ENCODE measurements at places on chromosomes 4 and X.

GRCh38 chr4:16636912-16637630 is 261.4 kb downstream of the LDB2 start:
- DNase-seq: no peak

GRCh38 chr4:22625311-22625710 is 67.4 kb upstream of the GBA3 start:
- no peak for DNase-seq

- peak; percentile 55 for DNase-seq
Measured at GRCh38 chrX:7586126-7586525, 256.8 kb upstream of the VCX start.

DNA sequence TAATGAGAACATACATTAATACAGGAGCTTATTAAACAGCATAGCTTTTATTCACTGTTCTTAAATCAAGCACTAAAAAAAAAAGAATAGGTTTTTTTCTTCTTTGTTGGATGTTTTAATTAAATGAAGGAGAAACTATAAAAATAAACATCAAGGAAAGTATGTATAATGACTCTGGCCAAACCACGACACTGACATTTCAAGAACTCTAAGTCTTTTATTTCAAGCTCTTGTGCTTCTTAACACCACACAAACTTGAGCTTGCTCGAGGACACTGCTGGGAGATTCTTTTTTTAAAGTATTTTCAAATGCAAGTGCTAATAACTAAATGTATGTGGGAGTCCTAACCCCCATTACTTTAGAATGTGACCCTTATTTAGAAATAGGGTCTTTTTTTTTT is 204.9 kb upstream of the PPARGC1A start:
- DNase-seq: no peak

GRCh38 chr4:179530958-179531357 is 2088.7 kb upstream of the AGA start:
- DNase-seq: no peak

DNA sequence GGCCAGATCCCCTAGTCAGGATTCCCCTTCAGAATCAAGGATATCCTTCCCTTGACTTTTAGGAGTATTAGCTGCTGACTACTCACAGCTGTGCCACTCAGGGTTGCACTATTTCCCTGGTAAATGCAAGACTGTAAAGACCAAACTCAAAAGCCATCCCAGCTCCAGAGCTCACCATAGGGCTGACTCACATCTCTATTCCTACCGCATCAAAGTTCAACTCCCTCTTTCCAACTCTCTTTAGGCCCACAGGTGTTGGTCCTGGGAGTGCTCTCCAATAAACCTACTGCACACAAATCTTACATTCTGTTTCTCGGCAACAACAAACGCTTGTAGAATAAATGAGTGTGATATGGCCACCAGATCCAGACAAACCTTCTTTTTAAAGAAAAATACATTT is 109.6 kb downstream of the PPP3CA start:
- DNase-seq: no peak

DNA sequence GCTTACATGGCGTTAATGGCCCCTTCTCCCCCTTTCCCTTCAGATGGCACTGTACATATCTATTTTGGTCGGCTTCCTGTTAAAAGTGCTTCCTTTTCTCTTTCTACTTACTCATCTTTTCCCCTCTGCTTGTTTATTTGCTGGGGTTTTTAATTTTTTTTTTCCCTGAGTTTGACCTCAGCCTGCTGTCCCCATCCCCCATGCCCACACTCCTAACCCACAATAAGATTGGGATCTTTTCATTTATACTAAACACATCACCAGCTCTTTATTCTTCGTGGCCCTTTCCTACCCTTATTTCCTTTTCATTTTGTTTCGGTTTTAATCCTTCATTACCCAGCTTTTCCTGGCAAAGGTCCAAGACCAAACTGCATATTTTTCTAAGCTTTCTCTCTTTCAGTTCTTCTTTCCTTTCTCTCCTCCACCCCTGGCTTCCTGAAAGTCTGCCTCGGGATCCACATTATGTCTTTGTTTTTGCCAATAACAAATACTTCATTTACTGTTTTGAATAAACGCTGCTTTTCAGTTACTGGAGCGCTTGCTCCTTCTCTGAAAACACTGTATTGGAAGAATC is 152.0 kb upstream of the USP9X start:
- DNase-seq: no peak

- no peak for DNase-seq
Measured at GRCh38 chr4:48071191-48071590, 54.6 kb downstream of the NIPAL1 start.

DNA sequence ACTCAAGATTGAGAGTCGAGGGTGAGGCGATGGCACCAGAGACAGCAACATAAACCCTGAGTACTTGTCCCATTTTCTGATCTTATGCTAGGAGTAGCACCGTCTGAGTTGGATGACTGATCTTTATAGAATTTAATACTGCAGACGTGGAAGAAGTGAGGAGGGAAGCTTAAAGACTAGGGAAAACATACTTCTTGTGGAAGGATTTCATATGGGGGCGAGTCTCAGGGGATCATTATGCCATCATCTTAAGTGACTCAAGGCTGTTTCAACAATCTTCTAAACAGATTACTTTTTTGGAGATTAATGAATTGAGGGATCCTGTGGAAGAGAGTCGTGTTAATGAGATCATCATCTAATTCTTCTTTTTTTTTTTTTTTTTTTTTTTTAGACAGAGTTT is 17.2 kb upstream of the FAT1 start:
- no peak for DNase-seq

DNA sequence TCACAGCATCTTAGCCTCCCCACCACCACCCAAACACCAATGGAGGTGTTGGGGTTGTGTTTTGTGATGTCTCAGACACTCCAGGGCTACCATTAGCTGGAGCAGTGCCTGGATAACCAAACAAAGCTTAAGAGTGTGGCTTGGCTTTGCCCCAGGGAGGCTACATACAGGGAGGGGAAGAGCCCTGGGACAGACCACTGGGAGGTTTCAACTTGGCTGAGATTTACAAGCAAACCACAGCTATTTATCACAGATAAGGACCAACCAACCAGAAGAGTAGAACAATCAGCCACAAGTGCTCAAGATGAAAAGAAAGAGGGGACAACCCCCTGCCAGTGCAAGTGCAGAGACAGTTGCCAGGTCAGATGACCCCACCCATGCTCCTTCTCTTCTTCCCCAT is 24.1 kb downstream of the SOX3 start:
- no peak for DNase-seq

- no peak for DNase-seq
Measured at GRCh38 chr4:26746802-26747213, 113.8 kb upstream of the STIM2 start.

DNA sequence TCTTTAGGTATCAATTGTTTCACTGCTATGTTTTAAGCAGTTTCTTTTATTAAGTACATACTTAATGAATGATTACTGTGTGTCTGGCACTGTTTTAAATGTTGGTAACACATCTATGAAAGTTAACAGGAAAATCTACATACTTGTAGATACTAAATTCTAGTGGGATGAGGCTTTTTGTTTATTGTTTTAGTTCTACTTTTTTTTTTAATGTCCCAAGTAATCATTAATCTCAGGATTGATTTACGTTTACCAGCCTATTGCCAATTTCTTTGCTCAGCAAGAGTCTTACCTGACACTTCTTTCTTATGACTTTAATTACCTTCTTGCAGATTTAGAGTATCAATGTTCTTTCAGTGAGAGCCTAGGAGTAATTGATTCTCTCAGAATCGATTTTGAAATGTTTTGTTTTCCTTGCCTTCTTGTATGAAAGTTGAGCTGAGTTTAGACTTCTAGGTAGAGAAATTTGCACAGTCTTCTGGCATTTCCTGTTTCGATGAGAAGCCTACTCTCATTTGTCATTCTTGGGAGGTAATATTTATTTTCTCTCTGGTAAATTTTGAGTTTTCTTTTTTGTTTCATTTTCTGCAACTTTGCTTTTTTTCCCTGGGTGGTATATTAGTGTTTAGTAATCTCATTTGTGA is 235.2 kb upstream of the ANKRD50 start:
- DNase-seq: no peak

- no peak for DNase-seq
Measured at GRCh38 chr4:151688003-151688784, 72.6 kb downstream of the GATB start.

GRCh38 chr4:38075370-38076152 is 115.4 kb downstream of the PTTG2 start:
- DNase-seq: peak; percentile 99

- no peak for DNase-seq
Measured at GRCh38 chr4:68257719-68258118, 12.2 kb upstream of the TMPRSS11B start.

GRCh38 chrX:154458954-154459778 is 1.1 kb downstream of the PLXNA3 start:
- peak; percentile 52 for DNase-seq

DNA sequence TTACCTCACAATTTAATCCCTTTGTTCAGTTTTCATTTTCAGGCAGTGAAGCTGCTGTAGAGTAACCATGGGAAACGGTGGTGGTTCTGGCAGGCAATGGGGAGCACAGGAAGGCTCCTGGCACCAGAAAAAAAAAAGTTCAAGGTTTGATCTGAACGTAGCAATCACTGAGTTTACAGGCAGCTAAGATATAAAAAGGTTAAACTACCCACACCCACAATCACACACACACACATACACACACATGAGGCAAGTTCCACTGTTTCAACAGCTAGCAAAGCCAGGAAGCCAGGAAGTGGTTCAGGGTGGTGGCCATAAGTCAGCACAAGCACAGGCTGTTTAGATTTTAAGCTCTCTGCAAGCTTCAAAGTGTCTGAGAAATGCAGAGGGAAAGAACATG is at the start of gene SULT1B1:
Gene SULT1B1 (minus strand): TSS at position 166 of the 400 bp plus-strand sequence. CDS start 5,403 bp downstream, outside the sequence.
- peak; percentile 27 for DNase-seq

DNA sequence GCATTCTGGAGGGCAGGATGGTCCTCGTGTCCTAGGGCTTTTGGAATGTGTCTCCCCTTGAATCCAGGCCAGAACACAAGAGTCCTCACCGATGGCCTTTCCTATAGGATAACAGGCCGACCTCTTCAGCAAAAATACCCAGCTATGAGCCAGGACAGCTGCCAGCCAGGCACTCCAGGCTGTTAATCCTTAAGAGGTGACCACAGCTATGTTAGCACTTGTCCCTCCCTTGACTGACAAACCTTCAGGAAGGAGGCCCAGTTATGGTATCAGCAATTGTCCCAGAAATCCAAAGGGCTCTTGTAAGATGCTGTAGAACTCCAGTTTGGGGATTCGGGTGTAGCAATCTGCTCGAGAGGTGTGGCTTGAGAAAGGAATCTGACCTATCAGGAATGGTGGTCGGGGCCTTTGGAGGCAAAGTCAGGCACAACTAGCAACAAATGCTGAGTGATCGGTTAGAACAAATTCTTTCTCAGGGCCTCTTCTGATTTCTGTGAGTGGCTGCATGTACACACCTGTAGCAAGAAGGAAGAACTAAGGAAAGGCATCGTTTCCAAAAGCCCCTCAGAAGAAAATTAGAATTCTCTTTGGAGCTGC is 54.6 kb downstream of the PTCHD1 start:
- DNase-seq: no peak

GRCh38 chrX:36978886-36979285 is 29.3 kb upstream of the FAM47C start:
- no peak for DNase-seq

- no peak for DNase-seq
Measured at GRCh38 chr4:97073194-97073593, 1070.1 kb downstream of the STPG2 start.

DNA sequence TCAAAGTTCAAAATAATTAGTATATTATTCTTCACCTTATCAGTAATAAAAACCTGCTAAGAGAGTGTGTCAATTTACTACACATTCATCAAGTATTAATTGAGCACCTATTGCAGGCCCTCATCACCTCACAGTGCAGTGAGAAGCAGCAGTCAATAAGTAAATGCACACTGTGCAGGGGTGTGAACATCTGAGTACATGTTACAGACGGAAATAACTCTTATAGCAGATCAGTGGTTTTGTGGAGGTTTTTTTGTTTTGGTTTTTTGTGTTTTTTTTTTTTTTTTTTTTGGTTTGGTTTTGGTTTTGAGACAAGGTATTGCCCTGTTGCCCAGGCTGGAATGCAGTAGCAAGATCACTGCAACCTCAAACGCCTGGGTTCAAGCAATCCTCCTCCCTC is 20.3 kb downstream of the KLF3 start:
- DNase-seq: no peak

DNA sequence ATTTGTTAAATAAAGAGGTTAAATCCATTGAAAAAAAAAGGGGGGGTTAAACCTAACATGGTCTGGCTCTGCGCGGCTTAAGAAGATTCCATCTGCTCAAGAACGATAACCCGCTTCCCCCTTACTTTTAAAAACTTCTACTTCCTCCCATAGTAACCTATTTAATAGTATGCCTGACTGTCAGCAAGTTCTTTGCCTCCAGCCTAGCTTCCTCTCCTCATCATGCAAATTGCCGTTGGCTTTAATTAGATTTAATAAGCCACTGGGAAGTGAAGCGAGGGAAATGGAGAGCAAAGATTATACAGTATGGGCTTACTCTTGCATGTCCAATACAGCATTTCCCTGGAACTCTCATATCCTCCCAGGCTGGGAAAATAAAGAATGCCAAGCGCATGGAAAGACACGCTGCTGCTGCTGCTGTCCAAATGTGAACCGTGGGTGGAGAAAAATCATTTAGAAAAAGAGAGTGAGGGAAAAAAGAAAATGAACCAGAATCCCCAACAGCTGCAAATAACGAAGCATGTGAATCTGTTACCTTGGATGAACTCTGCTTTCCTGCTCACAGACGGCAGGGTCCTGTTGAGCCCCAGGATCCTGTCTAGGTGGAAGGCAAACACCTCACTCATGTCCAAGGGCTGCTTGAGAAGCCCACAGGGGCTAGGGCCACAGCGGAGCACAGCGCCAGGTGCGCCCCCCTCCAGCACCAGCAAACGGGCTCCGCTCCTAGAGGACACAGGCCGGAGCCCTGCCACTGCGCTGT is 2.7 kb downstream of the GASK1B start:
- no peak for DNase-seq

GRCh38 chr4:149029056-149029651 is 586.9 kb upstream of the NR3C2 start:
- DNase-seq: peak; percentile 15

- peak; percentile 61 for DNase-seq
Measured at GRCh38 chrX:41759817-41760216, 35.8 kb downstream of the GPR82 start.

DNA sequence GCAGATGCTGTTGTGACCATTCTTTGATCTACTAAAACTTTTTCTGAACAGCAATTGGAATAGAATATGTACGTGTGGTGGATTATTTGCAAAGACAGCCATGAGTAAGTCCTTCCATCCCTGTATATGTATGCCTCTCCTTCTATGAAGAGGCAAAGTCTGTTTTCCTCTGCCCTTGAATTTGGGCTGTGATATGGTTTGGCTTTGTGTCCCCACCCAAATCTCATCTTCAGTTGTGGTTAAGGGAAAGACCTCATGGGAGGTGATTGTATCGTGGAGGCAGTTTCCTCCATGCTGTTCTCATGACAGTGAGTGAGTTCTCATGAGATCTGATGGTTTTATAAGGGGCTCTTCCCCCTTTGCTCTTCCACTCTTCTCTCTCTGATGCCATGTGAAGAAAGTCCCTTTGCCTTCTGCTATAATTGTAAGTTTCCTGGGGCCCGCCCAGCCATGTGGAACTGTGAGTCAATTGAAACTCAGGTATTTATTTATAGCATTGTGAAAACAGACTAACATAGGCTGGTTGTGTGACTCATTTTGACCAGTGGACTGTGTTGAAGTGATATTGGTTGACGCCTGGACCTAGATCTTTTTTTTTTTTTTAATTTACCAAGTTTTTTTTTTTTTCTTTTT is 108.3 kb upstream of the CAMK2D start:
- no peak for DNase-seq

GRCh38 chrX:101057093-101057714 is 5.3 kb upstream of the TRMT2B start:
- DNase-seq: peak; percentile 76

Data from NB4 (cell line).